ENCODE measurements at places on chromosomes 13 and 19.

GRCh38 chr19:42095142-42095813 lies 19.3 kb downstream of the ZNF574 start:
- no peak for DNase-seq

DNA sequence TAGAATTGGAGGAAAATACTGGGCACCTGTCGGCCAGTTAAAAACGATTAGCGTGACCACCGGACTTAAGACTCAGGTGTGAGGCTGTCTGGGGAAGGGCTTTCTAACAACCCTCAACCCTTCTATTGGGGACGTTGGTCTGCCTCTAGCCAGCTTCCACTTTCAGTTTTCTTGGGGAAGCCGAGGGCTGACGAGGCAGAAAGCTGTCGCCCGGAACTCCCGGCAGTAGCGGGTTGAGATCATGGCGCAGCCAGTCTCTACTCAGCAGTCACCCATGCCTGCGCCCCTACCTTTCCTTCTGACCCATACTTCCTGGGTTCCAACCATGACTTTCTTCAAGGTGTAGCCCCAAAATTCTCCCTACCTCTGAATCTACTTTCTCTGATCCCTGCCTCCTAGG lies 1424.1 kb downstream of the SLITRK1 start:
- no peak for DNase-seq

GRCh38 chr19:48448563-48448962 lies 2.8 kb downstream of the GRWD1 start:
- no peak for DNase-seq

DNA sequence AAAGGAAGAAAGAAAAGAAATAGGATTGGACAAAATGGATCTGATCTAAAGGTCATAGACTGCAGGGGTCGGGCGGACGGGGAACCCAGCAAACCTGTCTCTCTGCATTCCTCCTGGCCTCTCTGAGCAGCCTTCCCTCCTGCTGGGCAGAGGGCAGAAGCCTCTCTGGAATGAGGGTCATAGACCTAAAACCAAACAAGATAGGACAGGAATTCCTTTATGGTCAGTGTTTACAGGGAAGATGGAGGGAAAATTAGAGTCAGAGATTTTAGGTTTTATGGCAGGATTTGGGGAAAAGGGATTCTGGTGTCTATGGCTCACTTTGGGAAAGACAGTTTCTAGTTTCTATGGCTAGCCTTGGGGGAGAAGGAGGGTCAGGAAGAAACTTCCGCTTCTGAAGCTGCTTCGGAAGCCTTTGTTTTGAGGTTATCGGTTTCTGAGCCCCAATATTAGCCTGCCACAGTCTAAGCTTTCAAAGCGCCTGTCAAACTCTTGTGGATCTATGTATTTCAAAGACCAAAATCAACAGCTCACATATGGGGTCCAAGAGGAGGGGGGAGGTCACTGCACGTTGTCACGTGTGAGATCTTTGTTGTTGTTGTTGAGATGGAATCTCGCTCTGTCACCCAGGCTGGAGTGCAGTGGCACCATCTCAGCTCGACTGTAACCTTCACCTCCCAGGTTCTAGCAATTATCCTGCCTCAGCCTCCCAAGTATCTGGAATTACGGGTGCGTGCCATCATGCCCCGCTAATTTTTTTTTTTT lies 18.9 kb upstream of the DPRX start:
- no peak for DNase-seq

DNA sequence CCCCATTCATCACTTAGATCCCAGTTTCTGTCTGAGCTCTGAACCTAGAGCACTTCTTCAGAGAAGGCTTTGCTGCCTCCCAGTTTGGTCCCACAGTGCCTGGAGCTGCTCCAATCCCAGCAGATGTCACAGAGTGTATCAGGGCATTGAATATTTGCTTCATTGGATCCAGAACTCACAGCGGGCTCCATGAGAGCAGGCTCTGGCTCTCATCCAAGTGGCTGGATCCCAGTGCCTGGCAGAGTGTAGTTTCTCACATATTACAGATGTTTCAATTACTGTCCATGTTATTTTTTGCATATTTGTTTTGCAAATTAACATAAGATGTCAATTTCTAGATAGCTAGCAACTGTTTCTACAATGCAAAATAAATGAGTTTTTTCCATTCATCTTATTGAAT lies 50.6 kb downstream of the MYO16 start:
- DNase-seq, result no peak

GRCh38 chr13:48892053-48892687 lies 83.5 kb upstream of the FNDC3A start:
- no peak for DNase-seq

DNA sequence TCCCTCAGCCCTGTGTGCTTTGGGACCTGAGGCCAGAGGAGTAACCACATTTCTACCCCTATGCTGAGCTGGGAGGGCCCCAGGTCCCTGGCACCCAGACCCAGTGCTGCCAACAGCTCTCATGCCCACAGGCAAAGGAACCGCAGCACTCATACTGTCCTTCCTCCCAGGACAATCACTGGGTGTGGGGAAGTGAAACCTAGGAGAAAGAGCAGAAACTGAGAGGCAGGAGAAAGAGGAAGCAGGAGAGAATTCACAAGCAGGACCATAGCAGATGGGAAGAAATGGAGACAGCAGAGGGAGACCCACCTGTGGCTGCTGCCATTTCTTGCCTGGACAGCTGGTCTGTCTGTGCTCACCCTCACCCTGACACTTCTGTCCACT lies 18.9 kb downstream of the CCDC97 start:
- DNase-seq, result no peak

DNA sequence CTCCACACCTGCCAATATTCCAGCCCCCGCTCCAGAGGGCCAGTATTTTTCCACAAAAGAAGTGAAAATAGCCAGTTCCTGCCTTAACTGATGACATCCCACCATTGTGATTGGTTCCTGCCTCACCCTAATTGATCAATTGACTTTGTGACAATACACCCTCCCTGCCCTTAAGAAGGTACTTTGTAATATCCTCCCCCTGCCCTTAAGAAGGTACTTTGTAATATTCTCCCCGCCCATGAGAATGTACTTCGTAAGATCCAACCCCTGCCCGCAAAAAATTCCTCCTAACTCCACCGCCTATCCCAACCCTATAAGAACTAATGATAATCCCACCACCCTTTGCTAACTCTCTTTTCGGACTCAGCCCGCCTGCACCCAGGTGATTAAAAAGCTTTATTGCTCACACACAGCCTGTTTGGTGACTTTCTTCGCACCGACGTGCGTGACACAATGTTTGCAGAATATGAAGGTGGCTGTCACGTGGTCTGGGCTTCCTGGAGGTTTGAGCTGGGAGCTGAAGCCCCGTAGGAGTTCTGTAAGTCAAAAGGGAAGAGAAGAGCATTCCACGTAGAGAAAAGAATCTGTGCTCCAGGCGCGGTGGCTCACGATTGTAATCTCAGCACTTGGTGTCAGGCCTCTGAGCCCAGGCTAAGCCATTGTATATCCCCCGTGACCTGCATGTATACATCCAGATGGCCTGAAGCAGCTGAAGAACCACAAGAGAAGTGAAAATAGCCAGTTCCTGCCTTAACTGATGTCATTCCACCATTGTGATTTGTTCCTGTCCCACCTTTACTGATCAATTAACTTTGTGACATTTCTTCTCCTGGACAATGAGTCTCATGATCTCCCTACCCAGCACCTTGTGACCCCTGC lies 6.2 kb upstream of the FUT3 start:
- no peak for DNase-seq

DNA sequence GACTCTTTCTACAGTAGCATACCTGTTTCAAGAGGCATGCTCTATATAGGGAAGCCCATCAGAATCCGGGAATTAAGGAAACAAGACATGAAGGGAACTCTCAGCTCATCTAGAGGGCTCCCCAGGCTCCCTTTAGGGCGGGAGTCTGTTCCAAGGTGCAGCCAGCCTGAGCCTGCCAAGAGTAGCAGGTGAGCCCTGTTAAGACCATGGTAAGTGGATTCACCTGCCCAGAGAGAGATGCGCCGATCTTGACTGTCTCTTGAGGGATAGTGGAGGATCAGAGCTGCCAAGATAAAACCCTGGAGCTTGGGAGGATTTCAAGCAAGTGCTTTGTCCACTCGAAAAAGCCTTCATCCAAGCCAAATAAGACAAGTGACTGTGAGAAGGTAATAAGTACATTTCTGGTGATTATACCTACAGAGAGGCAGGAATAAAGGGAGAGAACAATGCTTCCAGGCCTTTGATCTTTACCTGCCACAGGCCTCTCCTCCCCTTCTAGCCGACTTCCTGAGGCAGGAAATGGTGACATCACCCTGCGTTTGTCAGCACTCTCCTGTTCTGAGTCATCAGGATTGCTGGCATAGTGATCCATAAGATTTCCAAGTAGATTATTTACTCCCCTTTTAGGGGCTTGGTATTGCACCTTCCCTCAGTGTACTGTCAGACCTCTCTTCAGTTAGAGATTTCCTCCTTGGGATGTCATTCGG lies 31.5 kb downstream of the KLF5 start:
- DNase-seq, result no peak

DNA sequence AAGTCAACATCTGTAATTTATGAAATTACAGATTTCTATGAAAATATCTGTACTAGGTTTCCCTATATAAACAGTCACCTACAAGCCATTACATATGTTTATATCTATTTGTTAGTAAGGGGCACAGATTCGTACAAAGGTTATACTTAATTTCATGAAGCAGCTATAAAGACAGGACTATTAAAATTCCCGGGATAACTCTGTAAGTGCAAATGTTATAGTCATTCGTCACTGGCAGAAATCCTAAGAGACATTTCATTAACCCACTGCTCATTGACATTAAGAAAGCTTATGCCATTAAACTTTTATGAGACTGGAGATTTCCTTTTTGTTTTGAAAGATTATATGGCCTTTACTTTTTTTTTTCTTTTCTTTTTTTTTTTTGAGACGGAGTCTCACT lies 122.9 kb downstream of the MYO16 start:
- DNase-seq, result no peak

DNA sequence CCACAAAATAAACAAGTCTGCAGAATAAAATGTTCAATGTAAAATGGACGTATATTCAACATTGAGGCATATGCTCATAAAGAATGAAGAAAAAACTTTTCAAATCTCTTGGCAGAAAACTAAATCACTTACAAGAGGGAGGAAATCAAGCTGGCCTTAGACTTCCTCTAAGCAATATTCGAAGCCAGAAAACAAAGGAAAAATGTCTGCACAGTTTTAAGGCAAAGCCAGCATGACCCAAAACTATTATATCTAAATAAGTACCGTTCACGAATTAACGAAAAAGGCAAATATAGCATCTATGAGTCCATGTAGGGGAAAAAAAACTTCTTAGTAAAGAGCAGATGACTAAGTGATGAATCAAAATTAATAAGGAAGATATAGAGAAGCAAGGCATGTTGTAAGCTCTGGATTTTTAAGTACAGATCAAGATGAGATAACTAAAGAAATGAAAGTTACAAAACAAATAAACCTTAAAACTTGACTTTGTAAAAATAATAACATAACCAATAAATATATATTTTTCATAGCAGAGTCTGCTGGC lies 101.3 kb downstream of the KCNRG start:
- DNase-seq, result no peak

- DNase-seq, result no peak
These were observed 48.9 kb upstream of the PABPC3 start for GRCh38 chr13:25046985-25047511.

DNA sequence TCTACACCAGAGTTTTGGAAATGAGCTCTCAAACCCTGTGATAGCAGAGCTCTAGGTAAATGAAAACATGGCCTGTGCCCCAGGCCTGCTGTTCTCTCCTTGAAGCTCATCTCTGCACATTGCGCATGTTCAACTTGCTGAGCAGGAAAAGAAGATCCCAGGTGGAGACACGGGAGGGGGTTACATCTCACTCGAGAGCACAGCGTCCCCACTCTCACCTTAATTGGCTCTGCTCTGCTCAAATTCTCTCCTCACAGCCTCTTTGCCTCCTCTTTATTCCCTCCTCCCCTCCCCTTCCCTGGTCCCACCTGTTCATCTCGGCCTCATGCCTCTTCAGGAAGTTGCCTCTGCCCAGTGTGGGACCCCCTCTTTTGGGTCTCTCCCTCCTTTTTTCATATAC lies 44.7 kb downstream of the RGCC start:
- DNase-seq, result no peak

- no peak for DNase-seq
These were observed 10.6 kb upstream of the RETN start for GRCh38 chr19:7658219-7658686.

DNA sequence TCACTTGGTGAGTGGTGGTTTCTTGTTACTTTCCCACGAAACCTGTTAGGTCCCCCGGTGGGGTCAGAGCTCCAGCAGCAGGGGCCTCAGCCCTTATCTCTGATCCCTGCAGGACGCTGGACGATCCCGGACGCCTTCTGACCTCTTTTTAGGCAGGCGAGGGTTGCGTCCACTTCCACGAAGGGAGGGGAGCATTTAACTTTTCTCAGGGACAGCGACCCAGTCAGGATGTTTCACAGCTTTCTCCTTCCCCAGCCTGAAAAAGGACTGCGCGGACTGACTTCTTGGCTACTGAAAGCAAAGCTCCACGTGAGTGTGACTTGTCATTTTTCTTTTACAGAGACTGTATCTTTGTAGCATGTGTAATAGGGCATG lies 692 bp downstream of the ZNF234 start:
- no peak for DNase-seq

GRCh38 chr19:16938211-16938610 lies 49.4 kb downstream of the F2RL3 start:
- no peak for DNase-seq

All from activated gamma-delta T cell treated with Interleukin-2 at 50 U/mL for 16 hours (primary cell).